Adipocyte (in vitro differentiated cells): ENCODE measurements at places on chromosomes 4 and X.

- no peak for DNase-seq
Observed at GRCh38 chr4:167774646-167775045, 317.7 kb upstream of the ANXA10 start.

DNA sequence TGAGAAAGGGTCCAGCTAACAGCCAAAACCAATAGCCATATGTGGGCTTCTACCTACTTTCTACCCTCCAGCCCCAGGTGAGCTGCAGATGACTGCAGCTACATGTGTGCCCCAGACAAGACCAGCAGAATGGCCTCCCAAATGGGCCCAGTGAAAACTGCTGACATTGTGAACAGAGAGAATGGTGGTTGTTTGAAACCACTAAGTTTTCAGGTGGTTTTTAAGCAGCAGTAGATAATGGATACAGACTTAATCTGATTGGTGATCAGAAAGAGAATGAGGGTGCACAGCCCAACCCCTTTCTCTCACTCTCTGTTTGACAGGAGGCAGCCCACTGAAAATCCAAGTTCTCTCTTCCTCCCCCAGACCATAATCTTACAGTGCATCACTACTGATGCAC is 42.5 kb upstream of the BBS12 start:
- no peak for DNase-seq

GRCh38 chr4:41949531-41949930 is 14.3 kb downstream of the TMEM33 start:
- peak; percentile 9 for DNase-seq

- DNase-seq = no peak
Observed at GRCh38 chrX:112846187-112846586, 5.6 kb upstream of the AMOT start.

DNA sequence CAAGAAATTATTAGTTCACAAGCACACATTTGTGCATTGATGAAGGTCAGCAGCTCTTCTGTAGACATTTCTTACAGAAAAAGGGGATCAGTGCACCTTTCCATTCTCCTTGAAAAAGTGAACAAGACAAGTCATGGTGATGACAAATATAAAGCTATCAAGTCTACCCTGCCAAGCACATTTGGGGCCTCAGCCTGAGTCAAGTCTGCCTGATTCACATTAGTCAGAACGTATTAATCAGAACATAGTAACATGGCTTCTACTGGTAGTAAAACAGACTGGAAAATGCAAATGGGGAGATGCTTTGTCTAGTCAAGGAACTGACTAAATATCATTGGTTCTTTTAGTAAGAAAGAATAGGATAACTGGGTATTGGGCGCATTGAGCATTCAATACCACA is 2305.1 kb downstream of the PCDH7 start:
- no peak for DNase-seq
